GM23248 (cell line): ENCODE measurements at places on chromosomes 4 and X. TPM values are rescaled to one million over a fixed set of nuclear protein-coding genes. Genes with fewer than 3 reads are reported as not detected.

CYBB gene
- polyA plus RNA-seq = not detected in 2 replicates

DNA sequence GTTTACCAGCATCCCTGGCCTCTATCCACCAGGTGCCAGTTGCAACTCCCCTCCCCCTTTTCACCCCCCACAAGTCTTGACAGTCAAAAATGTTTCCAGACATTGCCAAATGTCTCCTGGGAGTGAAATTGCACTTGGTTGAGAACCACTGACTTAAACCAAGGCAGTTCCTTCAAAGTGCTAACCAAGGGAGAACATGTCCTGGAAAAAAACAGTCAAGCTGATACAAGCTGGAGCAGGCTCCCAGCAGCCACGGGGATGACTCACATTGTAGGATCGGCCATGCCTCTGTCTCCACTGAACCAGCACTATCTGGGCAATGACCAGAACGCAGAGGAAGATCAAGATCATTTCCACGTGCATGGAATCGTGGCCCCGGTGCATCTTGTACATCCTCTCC is 11.4 kb downstream of the RNF175 start:
- no peaks in the 10 kb centered on the region; the same call in 1 of the 2 replicates for H3K27me3 ChIP-seq
- no peak overlapping the region for H3K4me3 ChIP-seq
- DNase-seq = peak; percentile 88
- H3K36me3 ChIP-seq = no peaks in the 10 kb centered on the region
- H3K27ac ChIP-seq = no peak overlapping the region

MTNR1A gene
- not detected in 2 replicates for polyA plus RNA-seq

BGN gene
- 308 and 314 TPM in 2 replicates for polyA plus RNA-seq

GAGE2A gene
- polyA plus RNA-seq = not detected in 2 replicates

THAP6 gene
- 13.2 TPM in 2 replicates for polyA plus RNA-seq

GRCh38 chr4:1842993-1843448 is 12.9 kb downstream of the LETM1 start:
- peaks cover 17% of the 10 kb centered on the region for H3K4me1 ChIP-seq
- H3K27ac ChIP-seq = peak overlapping the region; percentile 73
- H3K36me3 ChIP-seq = peaks cover 18% of the 10 kb centered on the region; the same call in 1 of the 2 replicates
- no peaks in the 10 kb centered on the region for H3K27me3 ChIP-seq
- peak; percentile 95 for DNase-seq

DNA sequence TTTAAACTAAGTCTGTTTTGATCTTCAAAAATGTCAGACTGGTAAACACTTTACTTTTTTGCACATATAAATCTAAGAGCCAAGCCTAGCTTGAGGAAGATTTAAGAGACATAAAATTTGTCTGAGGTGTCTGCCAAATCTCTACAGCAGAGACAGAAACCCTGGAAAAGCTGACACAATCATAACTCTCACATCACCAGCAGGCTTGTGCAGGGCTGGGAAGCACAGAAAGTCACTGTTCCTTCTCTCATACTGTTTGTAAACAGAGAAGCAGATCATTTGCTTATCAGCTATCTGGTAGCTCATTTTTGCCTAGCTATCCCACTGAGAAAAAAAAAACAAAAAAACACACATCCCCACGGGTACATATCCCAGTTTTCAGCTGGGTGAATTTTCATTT is 7.0 kb downstream of the ENOX2 start:
- peaks cover 19% of the 10 kb centered on the region for H3K4me1 ChIP-seq
- H3K27me3 ChIP-seq = no peaks in the 10 kb centered on the region
- 0 out of 2 replicates have a peak overlapping the region, but pooled peaks have one; percentile 14 for H3K4me3 ChIP-seq
- peak overlapping the region; percentile 71 for H3K27ac ChIP-seq
- peak; percentile 51 for DNase-seq

GRCh38 chr4:113260688-113261087 is 211.2 kb downstream of the ANK2 start:
- H3K4me1 ChIP-seq = peaks cover 25% of the 10 kb centered on the region
- no peak overlapping the region for H3K4me3 ChIP-seq
- H3K27ac ChIP-seq = peak overlapping the region; percentile 52
- H3K36me3 ChIP-seq = no peaks in the 10 kb centered on the region

JAKMIP1 gene
- polyA plus RNA-seq = not detected in 2 replicates

BEND2 gene
- polyA plus RNA-seq = not detected in 2 replicates

- no peak overlapping the region for H3K27ac ChIP-seq
- no peaks in the 10 kb centered on the region for H3K36me3 ChIP-seq
- no peaks in the 10 kb centered on the region for H3K27me3 ChIP-seq
- DNase-seq = no peak
Measured at GRCh38 chrX:45540181-45540580, 339.5 kb upstream of the DIPK2B start.

DNA sequence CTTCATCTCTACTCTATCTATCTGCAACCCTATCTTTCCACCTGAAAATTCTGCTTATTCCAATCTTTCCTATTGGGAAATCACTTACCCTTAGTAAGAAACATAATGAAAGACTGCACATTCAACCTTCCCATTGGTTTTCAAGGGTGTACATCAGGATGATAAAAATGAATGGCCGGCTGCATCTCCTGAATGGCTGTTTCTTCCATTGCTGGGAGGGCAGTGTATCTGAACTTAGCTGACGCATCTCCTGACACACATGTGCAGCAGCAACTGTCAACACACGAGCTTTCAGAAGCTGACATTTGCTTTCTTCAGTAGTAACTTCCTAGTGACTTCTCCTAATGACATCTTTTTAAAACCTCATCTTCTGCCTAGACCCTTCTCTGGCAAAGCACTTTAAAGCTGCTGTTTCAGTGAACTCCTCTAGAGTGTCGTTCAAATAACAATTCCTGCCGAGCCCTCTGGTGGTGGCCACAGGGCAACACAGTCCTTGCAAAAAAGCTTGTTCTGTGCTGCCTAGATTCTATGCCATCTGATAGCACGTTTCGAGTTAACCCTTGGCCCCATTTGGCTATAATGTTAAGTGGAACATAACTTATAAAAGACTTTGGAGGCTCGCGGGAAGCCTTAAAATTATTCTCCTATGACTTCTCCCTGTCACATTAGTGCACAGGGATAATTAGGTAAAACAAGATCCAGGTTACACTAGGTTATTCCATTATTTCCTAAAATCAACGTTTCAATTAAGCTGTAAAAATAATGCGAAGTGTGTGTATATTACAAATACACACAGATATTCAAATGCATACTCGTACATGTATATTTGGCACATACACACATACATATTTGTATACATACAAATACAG is 2340.7 kb downstream of the PCDH7 start:
- peaks cover 37% of the 10 kb centered on the region for H3K4me1 ChIP-seq
- no peak overlapping the region for H3K27ac ChIP-seq
- H3K27me3 ChIP-seq = no peaks in the 10 kb centered on the region
- no peak overlapping the region for H3K4me3 ChIP-seq

DNA sequence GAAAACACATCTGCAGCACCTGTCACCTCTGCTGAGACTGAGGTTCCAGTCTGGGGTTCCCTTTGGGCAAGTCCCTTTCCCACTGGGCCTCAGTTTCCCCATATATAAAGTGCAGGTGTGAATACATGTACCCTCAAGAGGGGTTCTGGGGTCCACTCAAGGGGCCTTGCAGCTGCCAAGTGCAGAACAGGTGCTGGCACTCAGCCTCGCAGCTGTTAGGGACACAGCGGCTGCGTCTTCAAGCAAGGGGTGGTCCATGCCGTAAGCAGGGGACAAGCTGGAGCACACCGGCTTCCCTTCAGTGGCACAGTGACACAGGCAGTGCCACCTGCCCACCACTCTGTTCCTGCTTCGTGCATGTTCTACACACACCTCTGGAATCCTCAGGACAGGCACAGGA is 86.9 kb upstream of the PSAPL1 start:
- no peak for DNase-seq
- no peak overlapping the region for H3K4me3 ChIP-seq
- no peak overlapping the region for H3K27ac ChIP-seq
- H3K4me1 ChIP-seq = no peaks in the 10 kb centered on the region

GRCh38 chr4:8307121-8307520 is 37.6 kb downstream of the HTRA3 start:
- H3K4me1 ChIP-seq = 0 out of 2 replicates have a peak, but pooled peaks cover 7% of the 10 kb centered on the region
- no peak overlapping the region for H3K27ac ChIP-seq
- H3K36me3 ChIP-seq = no peaks in the 10 kb centered on the region
- DNase-seq = no peak
- no peak overlapping the region for H3K4me3 ChIP-seq
- 0 out of 2 replicates have a peak, but pooled peaks cover 4% of the 10 kb centered on the region for H3K27me3 ChIP-seq

PRKG2 gene
- polyA plus RNA-seq = 4.7 and 5.4 TPM in 2 replicates

DAPP1 gene
- 0.13 TPM in 1 of 2 replicates, not detected in the other for polyA plus RNA-seq

DNA sequence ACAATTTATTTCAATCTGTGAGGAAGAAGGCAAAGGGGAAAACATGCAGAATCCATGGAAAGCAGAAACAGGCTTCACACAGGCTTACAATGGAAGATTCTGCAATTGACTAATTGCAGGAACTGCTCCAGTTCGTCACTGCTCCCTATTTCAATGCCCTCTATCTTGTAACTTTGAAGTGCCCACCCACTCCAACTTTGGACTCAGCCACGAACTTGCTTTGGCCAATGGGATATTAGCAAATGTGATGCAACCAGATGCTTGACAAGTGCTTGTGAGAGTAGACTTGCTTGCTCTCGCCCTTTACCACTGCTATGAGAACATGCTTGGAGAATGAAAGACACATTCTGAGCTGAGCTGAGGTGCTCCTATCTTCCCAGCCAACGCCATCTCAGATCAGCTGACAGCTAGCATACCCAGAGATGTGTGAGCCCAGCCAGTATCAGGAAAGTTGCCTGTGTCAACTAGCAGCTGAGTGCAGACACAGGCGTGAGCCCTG is 105.7 kb upstream of the PTCHD1 start:
- H3K36me3 ChIP-seq = no peaks in the 10 kb centered on the region
- no peaks in the 10 kb centered on the region for H3K4me1 ChIP-seq
- DNase-seq = no peak
- H3K27me3 ChIP-seq = no peaks in the 10 kb centered on the region
- H3K27ac ChIP-seq = no peak overlapping the region

- peaks cover 19% of the 10 kb centered on the region; the same call in 1 of the 2 replicates for H3K36me3 ChIP-seq
- peak; percentile 96 for DNase-seq
- no peaks in the 10 kb centered on the region for H3K27me3 ChIP-seq
- peak overlapping the region; percentile 72 for H3K27ac ChIP-seq
- peaks cover 28% of the 10 kb centered on the region for H3K4me1 ChIP-seq
Measured at GRCh38 chr4:75985116-75985515, 5.6 kb downstream of the SDAD1 start.

DNA sequence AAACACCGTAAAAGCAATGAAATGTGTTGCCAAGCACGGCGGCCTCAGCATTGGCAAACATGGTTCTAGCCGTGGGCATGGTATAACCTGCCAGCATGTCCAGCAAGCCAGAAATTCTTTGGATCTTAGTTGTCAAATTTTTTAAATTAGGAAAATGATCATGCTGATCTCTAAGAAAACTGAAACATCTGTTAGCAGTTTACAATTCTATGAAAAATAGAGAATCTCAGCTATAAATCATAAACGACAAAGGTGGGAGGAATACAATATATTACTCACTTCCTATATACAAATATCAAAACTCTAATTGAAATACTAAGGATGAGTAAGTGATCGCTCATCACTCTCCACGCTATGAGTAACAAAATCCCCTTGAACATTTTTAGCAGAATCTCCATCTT is 130.3 kb downstream of the ADGRA3 start:
- H3K27ac ChIP-seq = no peak overlapping the region
- no peaks in the 10 kb centered on the region for H3K36me3 ChIP-seq
- H3K4me3 ChIP-seq = peak overlapping the region; percentile 28
- H3K4me1 ChIP-seq = peaks cover 19% of the 10 kb centered on the region
- H3K27me3 ChIP-seq = no peaks in the 10 kb centered on the region

HMGB2 gene
- polyA plus RNA-seq = 91.6 and 92.0 TPM in 2 replicates
